ENCODE measurements at places on chromosomes 5 and 9.

GRCh38 chr5:167482555-167482954 is 808.9 kb upstream of the WWC1 start:
- no peak for DNase-seq

DNA sequence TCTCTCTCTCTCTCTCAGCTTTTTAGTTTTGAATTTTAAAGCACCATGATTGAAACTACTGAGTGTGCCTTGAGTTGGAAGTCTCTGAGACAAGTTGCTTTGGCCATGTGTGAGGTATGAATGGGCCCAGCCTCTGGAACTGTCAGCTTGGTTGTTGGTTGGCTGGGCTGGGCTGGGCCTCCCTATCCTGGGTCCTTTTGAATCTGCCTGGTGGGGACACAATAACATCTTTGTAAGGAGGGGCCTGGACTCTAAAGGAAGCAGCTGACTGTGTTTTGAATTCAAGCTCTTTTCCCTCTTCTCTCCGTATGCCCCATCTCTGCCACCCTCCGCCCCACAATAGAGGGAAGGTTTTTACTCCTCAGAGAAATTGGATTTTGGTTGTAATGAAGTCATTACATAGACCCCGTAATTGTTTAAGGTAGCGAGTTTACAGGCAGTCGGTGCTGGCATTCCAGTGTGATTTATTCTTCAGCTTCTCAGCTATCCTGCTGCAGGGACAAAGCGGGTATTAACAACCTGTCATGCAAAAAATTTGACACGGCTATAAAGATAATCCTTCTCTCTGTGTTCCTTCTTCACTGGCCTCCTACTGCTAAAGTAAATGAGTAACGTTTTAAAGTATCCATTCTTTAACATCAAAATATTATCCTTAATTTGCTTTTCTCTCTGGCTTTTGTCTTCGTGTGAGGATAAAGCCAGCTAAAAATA is 105.4 kb downstream of the DAPK1 start:
- no peak for DNase-seq

GRCh38 chr5:126998201-126998631 is 32.1 kb downstream of the MARCHF3 start:
- DNase-seq = no peak

DNA sequence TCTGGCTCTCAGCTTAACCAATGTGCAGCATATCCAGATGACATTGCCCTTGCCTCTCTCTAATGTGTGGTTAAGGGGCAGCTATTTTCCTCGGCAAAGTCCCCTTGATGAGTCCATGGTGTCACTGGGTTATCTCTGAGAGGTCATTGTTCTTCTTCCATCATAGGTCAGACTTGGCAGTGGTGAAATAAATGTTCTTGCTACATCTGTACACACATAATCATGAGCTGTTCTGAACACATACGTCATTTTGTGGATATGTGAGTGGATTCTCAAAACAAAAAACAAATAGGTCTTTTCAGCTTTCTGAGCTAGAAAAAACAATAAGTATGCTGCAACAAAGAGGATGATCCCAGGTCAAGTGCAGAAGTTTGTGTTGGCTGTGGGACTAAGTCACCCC is 134.7 kb upstream of the PTPN3 start:
- DNase-seq = no peak

GRCh38 chr9:81953096-81953495 is 9.8 kb downstream of the SPATA31D3 start:
- no peak for DNase-seq

- DNase-seq = no peak
These were observed 17.9 kb upstream of the DAPK1 start for GRCh38 chr9:87479801-87480201.

- DNase-seq = no peak
These were observed 51.1 kb downstream of the NUDT12 start for GRCh38 chr5:103511554-103511885.

- no peak for DNase-seq
These were observed 388.6 kb upstream of the IRX2 start for GRCh38 chr5:3140117-3140516.

DNA sequence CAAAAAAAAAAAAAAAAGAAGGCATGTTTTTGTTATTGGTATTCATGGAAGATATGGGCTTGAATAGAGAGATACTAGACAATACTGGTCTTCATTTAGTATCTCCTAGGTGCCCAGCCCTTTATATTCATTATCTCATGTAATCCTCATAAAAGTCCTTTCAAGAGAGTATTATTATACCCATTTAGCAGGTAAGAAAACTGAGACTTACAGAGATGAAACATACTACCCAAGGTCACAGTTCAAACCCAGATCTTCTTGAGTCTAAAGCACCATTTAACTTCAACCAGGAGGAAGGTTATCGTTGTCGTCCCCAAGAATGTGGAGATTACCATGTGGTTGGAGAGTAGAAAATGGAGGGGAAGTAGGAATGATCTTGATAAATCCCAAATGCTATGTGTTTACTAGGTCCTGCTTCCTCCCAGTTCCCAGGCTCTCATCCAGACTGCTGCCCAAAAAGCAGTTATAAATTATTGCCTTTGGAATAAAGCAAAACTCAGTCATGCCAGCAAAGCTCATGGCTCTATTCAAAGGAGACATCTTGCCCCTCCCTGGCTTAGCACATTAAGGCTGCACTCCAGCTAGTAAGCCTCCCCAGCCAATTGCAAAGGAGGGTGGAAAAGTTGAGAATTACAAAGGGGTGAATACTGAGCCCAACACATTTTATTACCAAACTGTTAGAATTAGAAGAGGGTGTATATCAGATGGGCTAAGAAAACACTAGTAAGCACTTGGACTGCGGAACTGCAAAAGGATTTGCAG is 163.9 kb downstream of the PIK3R1 start:
- DNase-seq = no peak

DNA sequence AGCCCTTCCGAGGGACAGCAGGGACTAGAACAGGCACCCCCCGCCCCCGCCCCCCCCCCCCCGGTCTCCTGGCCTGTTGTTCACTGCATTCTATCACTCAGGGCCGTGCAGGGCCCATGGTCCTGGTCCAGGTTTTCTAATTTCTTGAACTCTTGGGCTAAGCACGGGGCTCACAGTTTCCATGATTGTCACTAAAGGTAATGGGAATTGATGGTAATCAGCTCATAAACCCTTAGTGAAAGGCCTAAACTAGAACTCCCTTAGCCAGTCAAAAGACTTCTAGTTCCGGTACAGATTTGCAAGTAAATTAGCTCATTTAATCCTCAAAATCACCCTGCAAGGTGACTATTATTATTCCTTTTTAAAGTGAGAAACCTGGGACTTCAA is 14.7 kb upstream of the PWWP2A start:
- no peak for DNase-seq

- peak; percentile 48 for DNase-seq
These were observed 644 bp downstream of the BRD3 start for GRCh38 chr9:134066913-134067851.

- DNase-seq = no peak
These were observed 254.2 kb upstream of the SLC24A2 start for GRCh38 chr9:20043035-20043434.

DNA sequence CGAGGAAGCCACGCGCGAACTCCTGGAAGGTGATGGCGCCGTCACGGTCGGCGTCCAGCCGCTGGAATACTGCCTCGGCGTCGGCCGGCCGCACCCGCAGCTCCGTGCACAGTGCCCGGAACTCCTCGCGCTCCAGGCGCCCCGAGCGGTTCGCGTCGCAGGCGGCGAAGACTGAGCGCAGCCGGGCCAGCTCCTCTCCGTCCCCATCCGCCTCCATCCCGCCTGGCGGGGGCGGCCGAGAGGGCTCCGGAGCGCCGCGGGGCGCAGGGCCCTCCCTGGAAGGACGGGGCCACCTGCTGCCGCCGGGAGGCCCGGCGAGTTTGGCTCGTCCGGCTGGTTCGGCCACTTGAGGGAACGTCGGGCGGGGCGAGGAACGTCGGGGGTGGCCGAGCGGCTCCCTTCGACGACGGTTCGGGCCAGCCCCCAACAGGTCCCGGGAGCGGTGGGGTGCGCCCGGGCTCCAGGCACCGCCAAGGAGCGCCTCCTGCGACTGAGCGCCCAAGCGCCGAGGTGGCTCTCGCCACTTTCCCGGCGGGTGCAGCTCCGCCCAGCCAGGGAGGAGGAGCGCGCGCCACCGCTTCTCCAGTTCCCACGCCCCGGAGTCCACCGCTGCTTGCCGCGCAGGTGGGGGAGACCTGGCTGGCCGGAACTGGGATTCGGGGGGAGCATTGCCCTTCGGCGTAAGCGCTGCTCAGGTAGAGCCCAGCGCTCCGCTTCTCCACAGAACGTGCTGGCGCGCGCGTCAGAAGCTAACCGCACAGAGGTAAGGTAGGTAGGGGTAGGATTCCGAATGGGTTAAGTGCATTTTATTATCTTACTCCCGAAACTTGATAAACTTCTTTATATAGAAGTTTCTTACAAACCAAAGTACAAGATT is at the start of gene RASEF:
Gene RASEF, minus strand, starts transcription at position 492 of the 877 bp plus-strand sequence. Its CDS starts 275 bp downstream, at position 217.
- peak; percentile 85 for DNase-seq

- no peak for DNase-seq
These were observed 196.6 kb downstream of the PLK2 start for GRCh38 chr5:58263296-58263695.

GRCh38 chr9:121975801-121976277 is 117.3 kb downstream of the TTLL11 start:
- DNase-seq = no peak

DNA sequence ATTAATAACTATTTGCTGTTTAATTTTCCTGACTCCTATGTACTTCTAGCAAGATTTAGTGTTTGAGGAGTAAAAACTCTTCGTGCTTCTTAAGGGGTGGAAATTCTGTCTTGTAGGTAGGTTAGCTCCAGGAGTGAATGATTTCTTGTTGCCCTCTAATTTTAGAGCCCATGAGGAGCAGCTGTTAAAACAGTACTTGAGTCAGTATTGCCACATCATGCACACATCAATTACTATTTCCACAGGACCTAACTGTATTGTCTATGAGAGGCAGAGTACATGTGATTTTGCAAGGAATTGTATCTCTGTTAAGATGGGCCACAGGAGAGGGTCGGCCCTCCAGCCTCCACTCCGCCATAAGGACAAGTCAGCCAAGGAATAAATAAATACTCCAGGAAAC is 91.2 kb downstream of the PDZD2 start:
- no peak for DNase-seq

DNA sequence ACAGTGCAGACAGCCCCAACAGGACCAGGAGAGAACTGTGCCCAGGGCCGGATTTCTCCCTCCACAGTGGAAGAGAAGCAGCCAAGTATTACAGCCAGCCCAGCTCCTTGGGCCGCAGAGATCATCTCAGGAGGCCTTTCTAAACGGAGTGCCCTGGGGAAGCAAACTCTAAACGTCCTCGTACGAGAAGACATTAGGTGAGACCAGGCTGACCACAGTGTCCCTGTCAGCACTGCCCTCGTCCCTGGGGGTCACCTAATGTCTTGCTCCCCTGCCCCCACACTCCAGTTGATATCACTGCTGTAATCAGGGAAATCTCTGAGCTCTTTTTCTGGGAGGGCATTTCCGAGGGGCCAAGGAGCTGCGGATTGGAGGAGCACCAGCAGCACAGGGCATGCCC is 6.5 kb downstream of the QRFP start:
- no peak for DNase-seq

- DNase-seq = no peak
These were observed 803.1 kb upstream of the COX7C start for GRCh38 chr5:85814596-85814995.

GRCh38 chr9:135284386-135285134 is 195.0 kb upstream of the PPP1R26 start:
- no peak for DNase-seq

GRCh38 chr9:95991326-95991725 is 115.8 kb downstream of the ERCC6L2 start:
- DNase-seq = no peak

DNA sequence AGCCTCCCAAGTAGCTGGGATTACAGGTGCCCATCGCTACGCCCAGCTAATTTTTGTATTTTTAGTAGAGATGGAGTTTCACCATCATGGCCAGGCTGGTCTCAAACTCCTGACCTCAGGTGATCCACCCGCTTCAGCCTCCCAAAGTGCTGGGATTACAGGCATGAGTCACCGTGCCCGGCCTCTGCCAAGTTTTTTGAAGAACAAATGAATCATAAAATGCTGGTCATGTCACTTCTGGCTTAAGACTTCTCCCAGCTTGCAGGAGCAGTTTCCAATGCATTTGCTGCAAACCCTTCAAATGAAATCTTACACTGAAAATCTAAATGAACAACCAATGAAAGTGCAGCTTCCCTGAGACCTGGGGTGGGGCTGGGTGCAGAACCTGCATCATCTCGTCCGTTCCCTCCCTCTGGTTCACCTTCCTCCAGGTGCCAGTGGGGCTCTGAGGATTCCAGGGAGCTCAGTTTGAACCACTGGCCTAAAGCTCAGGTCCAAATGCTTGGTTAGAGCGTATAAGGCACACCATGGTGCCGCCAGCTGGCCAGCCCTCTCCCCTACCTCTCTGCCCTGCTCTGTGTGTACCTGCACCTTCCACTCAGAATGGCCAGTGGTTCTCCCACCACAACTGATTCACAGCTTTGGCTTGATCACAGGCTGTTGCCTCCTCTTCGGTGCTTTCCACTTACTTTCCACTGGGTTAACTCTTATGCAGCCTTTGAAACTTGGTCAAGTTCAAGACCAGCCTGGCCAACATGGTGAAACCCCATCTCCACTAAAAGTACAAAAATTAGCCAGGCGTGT is 39.8 kb upstream of the FUBP3 start:
- no peak for DNase-seq

DNA sequence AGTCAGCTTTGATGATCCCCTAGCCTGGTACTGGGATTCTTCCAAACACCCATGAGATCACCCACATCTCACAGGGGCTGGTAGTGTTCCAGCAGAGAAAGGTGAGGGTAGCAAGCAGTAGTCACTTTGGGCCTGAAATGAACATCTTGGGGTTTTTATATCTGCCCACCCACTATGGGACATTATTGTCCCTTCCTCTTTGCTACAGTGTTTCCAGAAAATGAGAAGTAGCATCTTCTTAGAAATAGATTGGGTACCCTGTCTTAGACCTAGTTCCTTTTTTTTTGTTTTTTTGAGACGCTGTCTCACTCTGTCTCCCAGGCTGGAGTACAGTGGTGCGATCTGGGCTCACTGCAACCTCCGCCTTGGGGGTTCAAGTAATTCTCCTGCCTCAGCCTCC is 249.2 kb upstream of the ANKRD55 start:
- no peak for DNase-seq

DNA sequence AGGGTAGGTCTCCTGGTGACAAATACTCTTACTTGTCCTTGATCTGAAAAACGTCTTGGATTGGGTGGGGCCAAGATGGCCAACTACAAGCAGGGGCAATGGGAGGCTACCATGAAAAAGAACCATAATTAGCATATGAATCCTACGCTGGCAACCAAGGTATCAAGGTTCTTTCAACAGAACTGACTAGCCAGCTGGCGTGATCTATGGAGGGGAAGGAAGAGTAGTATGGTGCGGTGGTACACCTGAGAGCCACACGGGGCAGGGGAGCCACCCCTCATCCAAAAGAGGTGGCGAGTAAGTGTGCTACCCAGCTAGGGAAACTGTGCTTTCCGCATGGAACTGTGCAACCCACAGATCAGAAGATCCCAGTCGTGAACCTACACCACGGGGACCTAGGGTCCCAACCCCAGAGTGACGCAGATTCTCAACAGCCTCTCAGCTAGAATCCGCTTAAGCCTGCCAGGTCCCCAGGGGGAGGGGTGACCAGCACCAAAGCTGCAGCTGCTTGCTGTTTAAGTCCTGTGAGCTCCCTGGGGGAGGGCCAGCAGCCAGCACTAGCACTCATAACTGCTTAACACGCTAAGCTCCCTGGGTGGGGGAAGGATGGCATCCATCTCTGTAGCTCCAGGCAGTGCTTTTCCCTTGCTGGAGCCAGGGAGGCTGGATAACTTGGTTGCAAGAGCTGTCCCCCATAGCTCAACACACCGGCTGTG is 334.8 kb downstream of the FBXL17 start:
- DNase-seq = no peak

GRCh38 chr5:95449460-95449859 is 58.3 kb downstream of the FAM81B start:
- no peak for DNase-seq

GRCh38 chr5:60101573-60101972 is 208.0 kb upstream of the PDE4D start:
- no peak for DNase-seq

Measured in kidney (tissue), 22 donors.